ENCODE measurements at places on chromosomes 2 and 18.

- no peak for DNase-seq
Measured at GRCh38 chr2:171837736-171838135, 56.3 kb downstream of the SLC25A12 start.

DNA sequence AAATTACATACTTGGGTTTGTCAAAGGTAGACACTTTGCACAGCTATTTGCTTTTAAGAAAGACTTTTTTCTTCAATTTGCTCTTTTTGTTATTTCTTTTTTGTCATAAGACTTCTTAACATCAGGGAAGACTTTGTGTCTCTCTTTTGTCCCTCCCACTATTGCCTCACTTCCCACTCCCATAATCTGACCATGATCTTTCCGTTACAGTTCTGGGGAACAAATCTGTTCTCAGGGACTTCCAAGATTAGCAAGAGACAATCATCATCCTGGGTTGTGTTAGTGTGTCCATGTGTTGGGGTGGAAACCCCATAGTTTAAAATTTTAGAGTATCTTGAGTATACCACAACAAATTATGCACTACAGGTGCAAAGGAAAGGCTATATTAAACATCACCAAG, 75.3 kb downstream of the REV1 start:
- no peak for DNase-seq

DNA sequence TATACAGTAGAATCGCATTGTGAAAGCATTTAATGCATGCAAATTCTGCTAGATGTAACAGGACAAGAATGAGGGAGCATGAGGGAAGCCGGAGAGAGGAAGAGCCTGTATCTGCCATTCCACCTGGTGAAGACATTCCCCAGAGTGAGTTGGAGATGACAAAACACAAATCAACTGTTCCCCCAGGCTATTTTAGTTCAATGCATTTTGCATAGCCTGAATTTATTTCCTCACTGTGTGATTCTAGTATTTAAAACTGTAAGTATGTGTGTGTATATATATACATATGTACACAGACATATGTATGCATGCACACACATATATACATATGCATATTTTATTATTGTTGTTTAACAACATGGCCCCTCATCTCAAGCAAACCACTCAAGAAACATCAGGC, 54.7 kb downstream of the CCDC68 start:
- DNase-seq, result no peak

DNA sequence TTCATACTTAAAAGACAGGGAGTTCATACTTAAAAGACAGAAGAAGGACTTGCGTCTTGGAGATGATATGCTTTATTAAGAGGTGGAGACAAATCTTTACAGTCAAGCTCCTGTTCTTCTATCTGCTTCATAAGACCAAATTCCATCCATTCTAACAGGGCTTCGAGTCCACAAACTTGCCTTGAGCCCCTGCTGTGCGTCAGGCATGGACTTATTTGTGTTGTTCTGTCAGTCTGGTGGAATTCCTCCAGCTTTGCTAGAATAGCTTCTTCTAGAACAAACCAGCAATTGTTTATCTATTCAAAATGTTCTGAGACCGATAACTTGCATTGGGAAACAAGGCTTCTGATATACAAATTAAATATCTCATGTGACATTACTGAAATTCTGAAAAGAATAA, 73.9 kb upstream of the SOX11 start:
- DNase-seq, result no peak

GRCh38 chr2:74101574-74102300, 46.0 kb downstream of the BOLA3 start:
- DNase-seq, result no peak

DNA sequence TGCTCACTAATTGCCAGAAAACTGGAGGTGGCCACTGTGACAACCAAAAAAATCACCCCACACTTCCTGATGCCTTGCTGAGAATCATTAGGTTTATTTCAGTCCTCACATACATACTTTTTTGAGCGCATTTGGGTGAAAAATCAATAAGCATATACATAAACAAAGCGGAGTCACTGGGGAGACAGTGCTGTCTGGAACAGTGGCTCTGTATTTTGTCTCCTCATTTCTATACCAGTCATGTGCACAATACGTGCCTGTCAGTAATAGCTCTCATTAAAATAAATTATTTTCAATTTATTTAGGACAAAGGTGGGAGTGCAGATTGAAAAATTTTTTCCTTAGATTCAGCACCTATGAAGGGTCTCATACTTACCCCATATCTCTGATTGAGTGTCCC, 48.2 kb downstream of the CXCR4 start:
- DNase-seq, result no peak

DNA sequence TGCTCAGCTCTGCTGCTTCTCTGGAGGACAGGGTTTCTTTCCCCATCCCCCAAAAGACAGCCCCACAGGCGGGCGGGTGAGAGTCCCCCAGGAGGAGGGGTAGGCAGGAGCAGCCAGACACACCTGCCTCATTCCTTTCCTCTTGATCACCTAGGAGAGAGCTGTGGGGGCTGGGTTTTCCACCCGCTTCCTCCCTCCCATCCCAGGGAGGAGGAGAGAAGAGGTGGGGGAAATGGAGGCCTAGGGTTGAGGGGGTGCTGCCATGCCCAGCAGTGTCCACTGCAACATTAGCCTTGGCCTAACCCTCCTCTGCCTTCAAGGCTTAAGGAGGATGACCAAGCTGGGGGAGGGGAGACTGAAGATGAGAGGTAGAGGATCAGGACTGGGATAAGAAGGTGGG, 14.7 kb downstream of the WNT10A start:
- no peak for DNase-seq

DNA sequence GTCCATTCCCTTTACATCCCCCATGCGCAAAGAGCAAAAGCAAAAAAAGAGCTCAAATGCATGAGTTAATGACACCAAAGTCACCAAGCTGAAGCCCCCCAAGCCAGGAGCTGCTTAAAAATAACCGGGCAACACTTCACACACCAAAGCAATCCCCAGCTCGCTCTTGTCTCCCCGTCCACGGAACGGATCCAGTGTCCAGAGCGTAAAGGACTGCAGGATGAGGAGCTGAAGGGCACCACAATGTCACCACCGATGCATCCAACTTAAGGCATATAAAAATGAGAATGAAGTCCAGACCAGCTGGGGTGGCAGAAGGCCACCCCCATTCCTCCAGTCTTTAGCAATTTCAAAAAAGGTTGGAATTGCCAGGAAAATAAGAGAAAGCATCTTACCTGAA, 8.7 kb downstream of the SMAD7 start:
- DNase-seq, result no peak

GRCh38 chr2:104539649-104540048, 314.3 kb upstream of the POU3F3 start:
- no peak for DNase-seq

DNA sequence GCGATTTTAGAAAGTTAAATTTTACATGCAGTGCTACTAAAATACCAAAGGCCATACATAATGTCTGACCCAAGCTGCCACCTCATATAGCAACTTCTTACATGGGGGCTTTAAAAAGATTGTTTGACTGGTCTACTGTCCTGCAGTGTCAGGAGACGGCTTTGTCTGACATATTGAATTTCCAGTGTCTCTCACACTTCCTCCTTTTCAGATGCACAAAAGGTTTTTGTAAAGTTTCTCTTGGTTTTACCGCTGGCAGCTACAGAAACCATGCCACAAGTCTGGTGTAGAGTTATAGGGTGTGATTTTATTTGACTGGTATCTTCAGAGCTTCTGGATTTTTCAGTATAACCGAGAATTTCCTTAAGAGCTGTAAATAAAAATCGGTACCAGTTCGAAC, 1.1 kb upstream of the ASAP2 start:
- no peak for DNase-seq

DNA sequence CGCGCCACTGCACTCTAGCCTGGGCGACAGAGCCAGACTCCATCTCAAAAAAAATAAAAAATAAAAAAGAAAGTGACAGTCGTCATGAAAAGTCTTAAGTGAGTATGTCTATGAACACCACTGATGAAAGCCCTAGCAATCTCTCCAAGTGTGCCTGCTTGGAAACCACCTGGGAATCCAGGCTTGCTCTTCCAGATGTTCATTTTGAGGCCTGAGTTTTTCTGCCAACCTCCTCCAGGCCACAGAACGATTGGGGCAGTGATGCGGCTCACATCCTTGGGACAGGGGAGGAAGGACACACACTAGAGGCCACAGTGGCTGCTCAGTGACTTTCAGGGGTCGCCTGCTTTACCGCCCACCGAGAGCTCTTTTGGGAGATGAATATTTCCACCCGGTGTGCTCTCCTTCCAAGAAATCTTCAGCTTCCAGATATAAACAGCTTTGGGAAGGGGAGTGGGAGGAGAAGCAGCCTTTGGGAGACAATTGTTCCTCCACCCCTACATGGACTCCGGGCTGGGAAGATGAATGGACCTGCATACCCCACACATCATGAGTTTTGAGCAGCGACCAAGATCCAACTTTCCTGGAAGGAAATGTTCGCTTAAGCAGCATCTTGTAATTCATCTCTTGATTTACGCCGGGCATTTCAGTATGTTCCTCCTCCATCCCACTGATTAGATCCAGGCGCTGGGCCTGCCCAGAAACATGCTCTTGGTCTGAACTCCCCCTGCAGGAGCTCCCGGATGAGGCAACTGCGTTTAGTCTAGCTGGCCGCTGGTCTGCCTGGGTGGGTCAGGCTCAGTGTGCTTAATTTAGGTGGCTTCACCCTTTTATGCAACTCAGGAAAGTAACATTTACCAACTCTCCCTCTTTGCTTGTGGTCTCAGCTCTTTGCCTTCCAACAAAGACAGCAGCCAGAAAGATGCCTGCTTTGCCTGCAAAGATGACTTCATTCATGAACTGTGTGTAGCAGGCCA, 6.2 kb upstream of the ARMC9 start:
- DNase-seq, result no peak

DNA sequence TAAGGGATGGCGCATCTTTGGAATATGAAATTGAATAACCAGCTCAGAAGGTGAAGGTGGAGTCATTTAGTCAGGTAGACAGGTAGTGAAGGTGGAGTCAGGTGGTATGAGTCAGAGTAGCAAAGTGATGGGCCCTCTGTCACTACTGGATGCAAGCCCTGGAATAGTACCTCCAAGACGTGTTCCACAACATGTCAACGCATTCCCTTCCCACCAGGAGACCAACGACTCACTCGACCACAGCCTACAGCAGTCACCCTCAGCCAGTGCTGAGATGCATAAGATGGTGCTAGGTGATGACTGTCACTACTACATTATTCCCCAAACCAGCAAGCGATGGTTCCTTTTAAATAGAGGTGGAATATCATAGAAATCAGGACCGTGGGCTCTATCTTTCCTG, 6.8 kb downstream of the CPLX4 start:
- no peak for DNase-seq

GRCh38 chr2:231207734-231208133, 9.3 kb downstream of the ARMC9 start:
- DNase-seq, result no peak

GRCh38 chr2:105239924-105240323, 1.6 kb upstream of the GPR45 start:
- DNase-seq, result no peak

- DNase-seq, result no peak
Measured at GRCh38 chr2:29580223-29580622, 341.2 kb downstream of the ALK start.

DNA sequence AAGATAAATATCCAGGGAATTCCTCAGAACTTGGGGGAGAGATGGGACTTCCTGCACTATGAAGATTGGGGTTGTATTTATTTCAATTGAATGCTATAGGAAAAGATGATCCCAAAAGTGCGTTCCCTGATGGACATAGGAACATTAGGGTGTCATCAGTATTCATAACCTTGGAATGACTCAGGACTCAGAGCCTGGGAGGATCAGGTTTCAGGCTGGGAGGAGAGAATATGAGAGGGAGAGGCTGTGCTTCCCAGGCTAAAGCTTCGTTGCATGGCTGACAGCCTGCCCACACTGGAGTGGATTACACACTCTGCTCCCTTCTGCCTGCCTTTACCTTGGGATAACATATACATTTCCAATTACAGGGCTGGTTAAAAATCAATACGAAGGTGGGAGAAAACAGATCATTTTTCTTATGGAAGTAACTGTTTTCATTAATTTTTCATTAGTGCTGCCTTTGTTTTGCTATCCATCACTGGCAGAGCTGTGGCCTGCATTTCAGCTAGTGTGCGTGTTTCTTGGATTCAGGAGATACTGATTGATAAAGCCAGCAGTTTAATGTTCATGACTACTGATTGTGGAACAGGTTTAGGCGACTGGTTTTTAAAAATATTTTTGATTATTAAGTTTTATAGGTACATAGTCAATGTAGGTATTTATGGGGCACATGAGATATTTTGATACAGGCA, 118.7 kb downstream of the KCTD1 start:
- DNase-seq, result no peak

GRCh38 chr2:1590596-1591460, 153.5 kb downstream of the PXDN start:
- DNase-seq, result no peak

DNA sequence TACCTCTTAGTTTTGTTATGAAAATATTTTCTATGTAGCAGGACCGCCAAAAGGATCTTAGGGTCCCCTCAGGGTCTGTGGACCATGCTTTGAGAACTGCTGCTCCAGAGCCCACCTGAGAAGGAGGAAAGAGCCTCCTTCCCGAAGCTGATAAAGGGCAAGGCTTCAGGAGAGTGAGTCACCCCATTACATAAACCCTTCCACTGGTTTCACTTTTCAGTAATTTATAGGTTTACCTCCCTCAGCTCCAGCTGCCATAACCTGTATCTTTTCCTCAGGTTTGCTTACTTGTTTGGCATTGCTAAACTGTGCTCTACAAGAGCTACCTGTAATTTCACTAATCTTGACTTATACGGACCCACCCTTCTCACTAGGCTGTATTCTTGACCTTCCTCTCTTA, 6.6 kb downstream of the TTLL4 start:
- no peak for DNase-seq

DNA sequence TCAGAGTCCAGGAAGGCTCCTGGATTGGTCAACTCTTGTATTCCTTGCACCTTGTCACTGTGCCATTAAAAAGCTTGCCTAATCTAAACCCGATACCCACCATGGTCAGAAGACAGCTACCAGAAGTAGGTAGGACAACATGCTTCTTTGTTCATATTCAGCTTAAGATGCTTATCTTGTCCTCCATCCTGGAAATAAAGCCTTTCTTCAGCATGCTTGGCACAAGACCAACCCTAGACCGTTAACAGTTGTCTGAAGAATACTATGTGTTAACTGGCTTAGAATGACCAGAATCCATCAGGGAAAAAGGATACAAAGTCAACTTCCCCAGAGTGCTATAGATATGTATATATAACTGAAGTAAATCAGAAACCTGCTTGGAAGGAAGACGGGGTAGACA, 193.9 kb downstream of the ZRANB3 start:
- DNase-seq, result no peak

- DNase-seq, result no peak
Measured at GRCh38 chr18:28541276-28541930, 364.5 kb upstream of the CDH2 start.

DNA sequence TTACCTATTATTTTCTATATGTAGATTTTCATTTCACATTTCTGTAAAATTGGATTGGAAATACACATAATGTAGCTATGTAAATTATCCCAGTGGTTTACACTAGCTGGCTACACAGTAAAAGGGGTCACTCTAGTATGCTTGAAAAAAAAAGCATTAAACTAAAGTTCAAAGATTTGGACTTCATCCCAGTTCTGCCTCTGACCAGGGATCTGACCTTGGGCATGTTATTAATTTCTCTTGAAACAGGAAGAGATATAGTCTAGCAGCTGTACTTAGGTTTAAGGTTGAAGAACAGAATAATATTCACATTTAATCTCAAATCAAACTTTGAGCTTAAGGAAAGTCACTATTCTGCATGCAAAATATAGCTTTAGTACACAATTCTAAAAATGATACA, 64.5 kb upstream of the RPE start:
- no peak for DNase-seq

- DNase-seq, result no peak
Measured at GRCh38 chr18:3093624-3094337, 80.8 kb upstream of the LPIN2 start.

Measured in activated CD8-positive, alpha-beta T cell treated with anti-CD3 and anti-CD28 coated beads, Interleukin-2, amount 10 ng/mL, durations not matched to agents 7 days and 5 days (primary cell).